ENCODE measurements at places on chromosomes 6 and 20.

- no peak for DNase-seq
These were observed 113.9 kb upstream of the PROKR2 start for GRCh38 chr20:5430670-5431069.

DNA sequence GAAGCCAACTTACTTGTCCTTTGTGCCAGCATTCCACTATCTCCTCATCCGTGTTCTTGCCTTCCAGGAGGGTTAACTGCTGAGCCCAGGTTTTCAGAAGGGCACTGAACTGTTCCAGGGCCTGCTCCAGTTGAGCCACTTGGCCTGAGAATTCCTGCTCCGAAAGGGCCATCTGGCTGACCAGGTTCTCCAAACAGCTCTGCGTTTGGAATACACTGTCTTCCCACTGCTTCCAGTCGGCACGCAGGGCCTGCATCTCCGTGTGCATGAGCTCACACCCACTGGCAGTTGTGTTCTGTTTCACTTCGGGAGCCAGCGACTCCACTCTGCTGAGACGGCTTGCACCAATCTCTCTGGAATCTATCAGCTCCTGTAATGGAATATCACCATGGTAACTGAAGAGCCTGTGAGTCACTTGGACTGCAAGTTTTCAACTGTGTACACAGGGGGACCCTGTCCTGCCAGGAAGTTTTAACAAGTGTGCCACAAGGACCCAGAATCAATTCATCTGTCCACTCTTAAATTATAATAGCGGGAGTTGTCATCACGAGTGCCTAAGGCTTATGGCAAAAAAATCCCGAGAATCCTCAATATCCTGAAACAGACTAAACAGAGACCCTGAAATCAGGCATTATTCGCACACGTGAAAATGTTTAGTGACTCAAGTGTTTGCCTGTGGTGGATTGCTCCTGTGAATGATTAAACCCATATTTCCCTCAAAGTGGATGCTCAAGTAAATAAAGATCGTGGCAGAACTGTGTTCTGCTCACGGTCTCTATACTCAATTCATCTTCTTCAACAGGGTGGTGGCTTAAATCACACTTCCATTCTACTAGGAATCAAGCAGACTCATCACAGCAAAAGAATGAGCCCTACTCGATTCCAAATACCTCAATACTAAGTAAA lies 255.9 kb downstream of the SYNE1 start:
- DNase-seq, result no peak

GRCh38 chr6:25899123-25899522 lies 25.1 kb upstream of the SLC17A3 start:
- DNase-seq, result no peak

DNA sequence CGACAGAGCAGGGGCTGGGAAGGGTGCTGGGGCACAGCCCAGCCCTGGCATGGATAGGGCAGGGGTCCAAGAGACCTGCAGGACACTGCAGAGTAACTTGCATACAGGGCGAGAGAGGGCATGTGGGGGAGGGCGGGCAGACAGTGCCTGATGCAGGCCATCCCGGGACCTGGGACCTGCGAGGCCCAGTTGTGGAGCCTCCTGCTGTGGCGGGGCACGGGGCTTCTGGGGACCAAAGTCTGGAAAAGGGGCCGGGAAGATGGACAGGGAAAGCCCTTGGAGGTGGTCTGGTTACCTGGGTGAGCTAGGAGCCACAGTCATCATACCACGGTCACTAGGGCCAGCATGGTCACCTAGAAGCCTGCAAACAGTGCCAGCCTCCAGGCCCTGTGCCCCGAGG lies 412 bp upstream of the TUBB1 start:
- no peak for DNase-seq

- DNase-seq, result no peak
These were observed 46.9 kb downstream of the GFRA4 start for GRCh38 chr20:3616250-3616649.

GRCh38 chr6:6407071-6407741 lies 86.7 kb upstream of the F13A1 start:
- DNase-seq, result peak; percentile 71

- DNase-seq, result no peak
These were observed 117.4 kb downstream of the TTLL2 start for GRCh38 chr6:167442245-167442644.

- no peak for DNase-seq
These were observed 28.3 kb downstream of the PPP1R16B start for GRCh38 chr20:38833857-38834164.

- DNase-seq, result no peak
These were observed 199.2 kb downstream of the TBXT start for GRCh38 chr6:165968408-165968807.

DNA sequence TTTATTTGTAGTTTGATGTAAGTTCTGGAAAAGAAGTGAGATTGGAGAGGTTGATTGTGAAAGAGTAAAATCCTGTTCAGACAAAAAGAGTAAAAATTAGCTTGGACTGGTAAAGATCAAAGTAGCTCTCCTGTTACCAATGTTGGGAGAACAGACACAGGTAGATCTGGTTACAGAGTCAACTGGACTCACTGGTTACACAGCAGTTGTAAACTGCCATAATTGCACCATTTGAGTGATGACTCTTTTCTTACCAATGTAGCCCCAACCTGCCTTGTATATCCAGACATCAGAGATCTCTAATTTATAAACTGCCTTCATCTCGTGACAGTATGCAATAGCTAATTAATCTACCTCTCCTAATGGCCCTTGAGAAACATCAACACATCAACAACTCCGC lies 165.6 kb upstream of the PRSS16 start:
- no peak for DNase-seq

GRCh38 chr6:43541774-43542471 lies 25.0 kb downstream of the POLR1C start:
- DNase-seq, result peak; percentile 37

DNA sequence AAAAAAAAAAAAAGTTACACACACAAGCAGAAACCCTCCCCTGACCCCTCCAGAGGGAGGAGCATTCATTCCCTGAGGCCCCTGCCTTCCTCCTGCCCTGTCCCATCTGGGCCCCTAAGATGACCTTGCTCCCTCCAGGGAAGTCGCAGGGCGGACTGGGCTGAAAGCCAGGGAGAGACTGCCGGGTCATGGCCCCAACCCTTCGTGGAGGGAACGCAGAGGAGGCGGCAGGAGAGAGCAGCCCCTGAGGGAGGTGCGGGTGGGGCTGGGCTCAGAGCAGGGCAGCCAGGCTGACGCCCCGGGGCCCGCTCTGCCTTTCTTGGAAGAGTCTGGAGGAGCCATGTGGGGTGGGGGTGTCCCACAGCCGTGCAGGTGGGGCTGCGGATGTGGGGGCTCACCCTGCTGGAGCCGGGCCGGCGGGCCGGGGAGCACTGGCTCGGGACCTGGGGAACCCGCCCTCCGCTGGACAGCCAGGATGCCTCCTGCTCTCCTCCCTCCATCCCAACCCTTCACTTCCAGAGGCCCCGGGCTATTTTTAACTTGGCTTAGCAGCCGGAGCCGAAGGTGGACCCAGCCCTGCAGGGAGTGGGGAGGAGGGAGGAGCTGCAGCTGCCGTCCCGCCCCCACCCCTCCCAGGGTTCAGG lies 15.0 kb upstream of the ABHD16B start:
- DNase-seq, result no peak

DNA sequence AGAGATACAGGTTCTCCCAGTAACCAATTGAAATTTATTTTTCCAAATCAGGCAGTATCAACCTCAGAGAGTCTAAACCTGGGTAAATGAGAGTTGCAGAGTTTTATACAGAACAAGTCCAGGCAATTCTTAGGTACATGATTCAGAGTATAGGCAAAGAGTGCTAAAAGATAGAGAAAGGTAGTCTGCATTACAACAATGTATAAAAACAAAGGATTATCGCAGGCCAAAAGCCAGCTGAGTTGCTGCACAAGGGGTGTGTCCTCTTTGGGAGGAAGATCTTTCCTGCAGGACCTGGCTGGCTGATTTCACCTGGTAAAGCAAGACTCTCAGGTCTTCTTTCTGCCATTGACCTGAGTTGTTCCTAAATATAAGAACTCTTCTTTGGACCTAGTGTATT lies 48.9 kb upstream of the ECHDC1 start:
- DNase-seq, result no peak

DNA sequence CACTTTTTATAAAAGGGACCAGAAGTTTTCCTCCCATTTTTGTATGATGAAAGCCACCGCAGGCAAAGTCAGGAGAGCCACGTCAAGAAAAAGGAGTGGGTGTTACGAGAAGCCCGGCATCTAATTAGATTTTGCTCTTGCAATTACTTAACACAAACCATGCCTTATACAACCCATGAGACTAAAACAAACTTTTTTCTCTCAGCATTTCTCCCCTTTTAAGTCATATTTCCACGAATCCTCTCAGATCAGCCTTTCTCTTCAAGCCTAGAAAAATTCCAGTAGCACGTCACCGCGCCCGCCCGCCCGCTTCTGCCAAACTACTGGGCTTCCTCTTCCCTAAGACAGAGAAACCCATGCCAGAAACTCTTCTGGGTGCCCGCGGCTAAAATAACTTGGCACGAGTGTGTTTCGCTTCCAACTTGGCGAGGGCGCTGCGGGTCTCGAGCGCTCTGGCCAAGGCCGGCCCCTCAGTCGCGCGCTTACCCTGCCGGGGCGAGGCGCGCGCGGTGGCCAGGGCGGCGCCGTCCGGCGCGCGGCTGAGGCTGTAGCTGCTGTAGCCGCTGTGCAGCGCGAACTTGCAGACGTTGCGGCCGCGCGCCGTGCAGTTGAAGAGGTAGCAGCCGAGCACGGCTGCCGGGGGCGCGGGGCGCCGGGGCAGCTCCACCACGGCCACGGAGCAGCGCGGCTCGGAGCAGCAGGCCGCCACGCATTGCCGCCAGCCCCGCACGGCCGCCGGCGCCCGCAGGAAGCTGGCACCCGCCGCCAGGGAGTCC lies 1.0 kb downstream of the LRP11 start:
- peak; percentile 37 for DNase-seq

DNA sequence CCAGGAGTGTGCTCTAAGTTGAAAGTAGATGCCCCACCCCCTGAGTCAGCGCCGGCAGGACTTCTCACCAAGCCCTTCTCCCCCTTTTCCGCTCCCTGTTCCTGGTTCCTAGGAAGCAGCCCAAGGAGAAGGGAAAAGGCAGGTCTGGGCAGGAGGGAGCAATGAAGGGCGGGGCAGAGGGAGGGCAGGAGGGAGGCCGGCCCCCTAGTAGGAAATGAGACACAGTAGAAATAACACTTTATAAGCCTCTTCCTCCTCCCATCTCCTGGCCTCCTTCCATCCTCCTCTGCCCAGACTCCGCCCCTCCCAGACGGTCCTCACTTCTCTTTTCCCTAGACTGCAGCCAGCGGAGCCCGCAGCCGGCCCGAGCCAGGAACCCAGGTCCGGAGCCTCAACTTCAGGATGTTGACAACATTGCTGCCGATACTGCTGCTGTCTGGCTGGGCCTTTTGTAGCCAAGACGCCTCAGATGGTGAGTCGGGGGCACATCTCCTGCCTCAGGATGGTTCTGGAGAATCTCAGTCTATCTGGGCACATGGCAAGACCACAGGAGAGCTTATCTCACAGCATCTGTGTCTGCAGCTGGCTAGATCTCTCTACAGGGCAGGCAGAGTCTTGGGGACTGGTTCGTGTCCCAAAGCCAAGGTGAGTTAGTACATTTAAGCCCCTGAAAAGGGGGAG lies at the start of gene PROCR:
PROCR (plus strand) TSS at position 320 of the 681 bp plus-strand sequence; CDS start at position 403, 83 bp downstream.
- no peak for DNase-seq

GRCh38 chr6:166830891-166831363 lies 125.4 kb downstream of the RNASET2 start:
- DNase-seq, result no peak

- no peak for DNase-seq
These were observed 70.5 kb upstream of the THEMIS start for GRCh38 chr6:127971386-127971785.

GRCh38 chr6:133240511-133241085 lies 559 bp upstream of the EYA4 start:
- no peak for DNase-seq

DNA sequence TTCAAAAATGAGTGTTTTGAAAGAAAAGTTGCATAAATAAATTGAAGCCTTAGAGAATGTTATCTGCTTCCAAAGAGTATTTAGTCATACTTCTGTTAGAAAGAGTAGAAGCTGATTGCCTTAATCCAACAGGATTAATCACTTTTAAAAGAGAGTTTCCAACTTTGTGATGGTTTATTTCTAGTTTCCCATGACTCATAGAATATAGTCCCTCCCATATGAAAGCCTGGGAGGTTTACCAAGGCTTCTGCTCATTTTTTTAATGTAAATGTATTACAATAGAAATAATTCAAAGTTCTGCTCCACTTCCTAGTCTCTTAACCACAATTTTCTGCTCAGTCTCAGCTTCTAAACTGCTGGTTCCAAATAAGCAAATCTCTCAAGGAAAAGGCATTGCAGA lies 118.0 kb upstream of the IRAK1BP1 start:
- no peak for DNase-seq

DNA sequence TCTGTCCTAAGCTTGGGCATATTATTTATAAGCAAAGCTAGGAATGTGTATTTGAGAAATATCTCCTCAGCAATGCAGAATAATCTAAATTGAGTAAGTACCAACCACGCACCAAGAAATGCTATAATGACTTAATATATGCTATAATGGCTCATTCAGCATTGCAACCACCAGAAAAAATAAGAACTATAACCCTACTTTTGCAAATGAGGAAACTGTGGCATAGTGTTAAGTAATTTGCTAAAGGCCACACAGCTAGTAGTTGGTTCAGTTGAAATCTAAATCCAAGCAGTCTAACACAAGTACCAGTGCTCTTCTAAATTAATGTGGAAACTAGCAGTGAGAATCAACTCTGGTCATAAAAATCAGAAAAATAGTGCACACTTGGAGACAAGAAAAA lies 35.7 kb downstream of the HBS1L start:
- DNase-seq, result no peak

- no peak for DNase-seq
These were observed 180.8 kb upstream of the PROKR2 start for GRCh38 chr20:5497556-5497955.

- no peak for DNase-seq
These were observed 20.1 kb downstream of the RNASET2 start for GRCh38 chr6:166936079-166936787.

DNA sequence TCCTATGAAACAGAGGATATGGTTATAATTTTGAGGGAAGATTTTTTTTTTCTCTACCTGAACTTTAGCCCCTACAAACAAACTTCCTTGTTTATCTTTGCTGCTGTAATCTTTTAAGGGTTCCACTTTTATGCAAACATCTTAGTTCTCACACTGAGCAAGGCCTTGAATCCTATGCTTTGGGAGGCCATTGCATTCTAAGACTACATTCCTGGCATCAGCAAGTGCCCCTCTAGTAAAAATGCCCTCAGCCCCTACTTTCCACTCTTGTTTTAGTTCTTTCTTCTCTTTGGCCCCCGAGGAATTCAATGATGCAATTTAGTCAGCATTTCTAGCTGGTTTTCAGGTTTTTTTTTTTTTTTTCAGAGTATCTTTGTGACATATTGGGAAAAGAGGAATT lies 8.1 kb upstream of the AHI1 start:
- no peak for DNase-seq
